ENCODE measurements at places on chromosomes 3 and 15.

- DNase-seq = no peak
Measured at GRCh38 chr15:100778831-100779288, 100.8 kb upstream of the ALDH1A3 start.

DNA sequence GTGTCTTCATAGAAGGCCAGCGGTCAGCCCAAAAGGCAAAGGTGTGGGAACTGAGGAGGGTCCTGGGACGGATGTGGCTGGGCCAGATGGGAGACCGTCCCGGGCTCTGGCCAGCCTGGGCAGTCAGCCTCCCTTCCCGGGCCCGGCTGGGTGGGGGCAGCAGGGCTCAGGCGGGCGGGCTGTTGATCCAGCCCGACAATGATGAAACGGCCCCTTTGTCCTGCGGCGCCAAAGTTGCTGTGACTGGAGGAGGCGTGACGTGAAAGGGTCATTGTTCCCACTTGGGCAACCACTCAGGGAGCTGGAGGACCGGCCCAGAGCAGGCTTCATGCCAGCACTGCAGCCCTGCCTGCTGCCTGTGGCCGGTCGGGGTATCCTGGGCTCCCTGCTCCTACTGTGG is 16.5 kb downstream of the DUSP7 start:
- no peak for DNase-seq

DNA sequence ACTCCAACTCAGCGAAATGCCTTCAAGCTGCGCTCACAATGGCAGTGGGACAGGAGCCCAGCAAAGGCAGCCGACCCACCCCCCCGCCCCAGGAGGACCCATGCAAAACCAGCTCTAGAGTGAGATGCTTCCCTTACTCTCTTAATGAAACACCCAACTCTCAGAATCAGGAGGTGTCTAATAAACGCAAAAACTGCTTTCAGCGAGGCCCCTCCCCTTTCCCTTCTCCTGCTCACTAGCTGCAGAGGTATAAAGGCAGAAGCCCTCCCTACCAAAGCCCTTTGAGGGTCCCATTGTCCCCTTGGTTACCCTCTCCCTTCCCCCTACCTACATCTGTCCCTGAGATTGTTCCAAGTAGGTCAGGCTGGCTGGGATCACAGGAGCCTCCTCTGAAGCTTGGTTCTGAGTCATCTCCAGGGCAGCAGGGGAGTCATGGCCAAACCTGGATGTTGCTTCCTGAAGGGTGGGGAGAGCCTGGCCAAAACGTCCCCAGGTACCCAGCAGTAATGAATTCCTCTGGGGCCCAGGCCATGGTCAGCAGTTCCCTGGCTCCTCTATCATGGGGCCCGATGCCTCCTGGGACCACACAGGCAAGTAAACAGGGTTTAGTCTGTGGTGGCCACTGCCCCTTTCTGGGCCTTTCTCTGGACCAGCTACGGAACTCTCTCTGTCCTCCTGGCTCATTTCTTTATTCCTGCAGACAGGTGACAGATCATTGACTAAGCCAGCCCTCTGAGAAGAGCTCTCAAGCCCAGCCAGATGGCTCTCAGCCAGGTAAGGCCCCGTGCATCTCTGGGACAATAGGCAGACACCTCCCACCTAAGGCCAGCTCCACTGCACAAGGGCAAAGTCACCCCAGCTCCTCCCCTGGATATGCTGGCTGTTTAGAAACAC is 8.6 kb downstream of the KLHL25 start:
- no peak for DNase-seq

DNA sequence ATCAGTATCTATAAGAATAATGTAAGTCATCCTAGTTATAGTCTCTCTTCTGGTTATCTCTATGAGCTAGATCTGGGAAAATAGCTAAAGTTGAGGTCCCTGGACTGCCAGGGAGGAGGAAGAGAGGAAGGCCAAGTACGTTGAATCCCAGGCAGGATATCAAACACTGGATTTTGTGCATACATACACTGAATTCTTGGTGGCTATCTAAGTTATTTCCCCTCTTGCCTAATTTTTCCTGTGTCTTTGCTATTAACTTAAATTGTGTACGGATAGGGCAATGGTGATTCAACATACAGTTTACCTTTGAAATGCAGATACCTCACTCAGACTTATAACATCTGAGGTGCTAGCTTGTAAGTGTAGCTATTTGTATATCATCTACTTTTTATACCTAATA is 27.2 kb downstream of the FBXO22 start:
- DNase-seq = no peak

DNA sequence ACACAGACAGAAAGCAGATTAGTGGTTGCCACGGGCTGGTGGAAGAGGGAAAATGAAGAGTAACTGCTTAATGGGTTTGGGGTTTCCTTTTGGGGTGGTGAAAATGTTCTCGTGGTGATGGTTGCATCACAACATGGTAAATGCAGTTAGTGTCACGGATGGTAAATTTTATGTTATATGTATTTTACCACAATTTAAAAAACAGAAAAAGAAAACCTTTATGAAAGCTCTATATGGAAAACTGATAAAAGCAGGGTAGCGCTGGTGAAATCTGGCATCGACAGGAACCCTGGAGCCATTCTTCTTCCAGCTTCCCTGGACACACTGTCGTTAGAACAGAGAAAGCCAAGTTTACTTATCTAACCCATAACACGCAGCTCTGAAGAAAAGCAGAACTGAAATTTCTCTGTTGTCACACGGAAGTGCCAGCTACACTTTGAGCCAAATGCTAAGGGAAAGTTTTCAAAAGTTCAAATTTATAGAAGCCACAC is 287.7 kb upstream of the NR2F2 start:
- DNase-seq = no peak

- no peak for DNase-seq
Measured at GRCh38 chr3:79368403-79368802, 399.4 kb downstream of the ROBO1 start.

DNA sequence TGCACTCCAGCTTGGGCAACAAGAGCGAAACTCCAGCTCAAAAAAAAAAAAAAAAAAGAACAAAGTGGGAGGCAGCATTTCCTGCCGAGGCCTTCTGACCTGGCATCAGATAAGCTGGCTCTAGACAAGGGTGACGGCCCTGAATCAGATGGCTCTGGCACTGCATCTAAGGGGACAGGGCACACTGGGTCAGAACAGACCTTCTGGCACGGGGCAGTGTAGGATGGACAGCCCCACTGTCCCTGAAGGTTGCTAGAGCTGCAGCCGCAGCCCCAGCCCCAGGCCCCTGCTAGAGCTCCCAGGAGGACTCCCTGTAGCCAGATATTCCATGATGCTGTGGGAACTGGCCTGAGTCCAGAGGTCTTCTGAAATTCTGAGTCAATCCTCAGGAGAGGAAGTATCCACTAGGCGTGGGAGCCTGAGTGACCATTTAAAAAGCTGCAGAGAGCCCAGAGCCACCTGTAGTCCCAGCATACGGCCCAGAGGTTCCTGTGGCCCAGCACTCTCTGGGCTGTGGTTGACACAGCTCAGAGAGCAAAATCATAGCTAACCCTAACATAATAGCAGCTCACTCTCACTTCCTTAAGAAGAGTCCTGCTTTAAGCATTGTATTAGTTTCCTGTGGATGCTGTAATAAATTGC is 69.2 kb upstream of the MFGE8 start:
- no peak for DNase-seq

GRCh38 chr3:171497468-171497867 is 37.3 kb upstream of the TNIK start:
- DNase-seq = no peak

Data from activated T-helper 1 cell treated with anti-CD3 and anti-CD28 coated beads, Interleukin-2, amount 50 U/mL, for 16 hours (primary cell).